ENCODE measurements at places on chromosomes 3 and 15.

- DNase-seq, result no peak
Observed at GRCh38 chr3:45472795-45473194, 84.4 kb downstream of the LARS2 start.

- DNase-seq, result no peak
Observed at GRCh38 chr3:149356630-149357029, 20.8 kb downstream of the TM4SF1 start.

GRCh38 chr3:123795471-123796251, 88.5 kb downstream of the MYLK start:
- DNase-seq, result no peak

GRCh38 chr3:197368330-197368729, 69.9 kb upstream of the DLG1 start:
- DNase-seq, result no peak

DNA sequence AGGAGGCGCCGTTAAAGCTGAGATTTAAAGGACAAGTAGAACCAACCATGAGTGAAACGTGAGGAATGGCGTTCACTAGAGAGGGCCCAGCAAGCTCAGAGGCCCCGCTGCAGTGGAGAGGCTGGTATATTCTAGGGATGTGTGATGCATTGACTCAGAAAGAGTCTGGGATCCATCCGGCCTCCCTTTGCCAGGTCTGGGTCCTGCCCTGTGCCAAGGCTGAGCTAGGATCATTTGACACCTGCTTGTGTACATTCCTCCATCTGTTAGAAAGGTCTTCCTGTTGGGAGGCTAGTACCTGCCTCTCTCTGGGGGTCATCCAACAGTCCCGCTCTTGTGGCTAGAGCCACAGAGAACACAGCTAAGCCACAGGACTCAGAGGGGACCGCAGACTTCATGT, 28.4 kb downstream of the CA12 start:
- no peak for DNase-seq

DNA sequence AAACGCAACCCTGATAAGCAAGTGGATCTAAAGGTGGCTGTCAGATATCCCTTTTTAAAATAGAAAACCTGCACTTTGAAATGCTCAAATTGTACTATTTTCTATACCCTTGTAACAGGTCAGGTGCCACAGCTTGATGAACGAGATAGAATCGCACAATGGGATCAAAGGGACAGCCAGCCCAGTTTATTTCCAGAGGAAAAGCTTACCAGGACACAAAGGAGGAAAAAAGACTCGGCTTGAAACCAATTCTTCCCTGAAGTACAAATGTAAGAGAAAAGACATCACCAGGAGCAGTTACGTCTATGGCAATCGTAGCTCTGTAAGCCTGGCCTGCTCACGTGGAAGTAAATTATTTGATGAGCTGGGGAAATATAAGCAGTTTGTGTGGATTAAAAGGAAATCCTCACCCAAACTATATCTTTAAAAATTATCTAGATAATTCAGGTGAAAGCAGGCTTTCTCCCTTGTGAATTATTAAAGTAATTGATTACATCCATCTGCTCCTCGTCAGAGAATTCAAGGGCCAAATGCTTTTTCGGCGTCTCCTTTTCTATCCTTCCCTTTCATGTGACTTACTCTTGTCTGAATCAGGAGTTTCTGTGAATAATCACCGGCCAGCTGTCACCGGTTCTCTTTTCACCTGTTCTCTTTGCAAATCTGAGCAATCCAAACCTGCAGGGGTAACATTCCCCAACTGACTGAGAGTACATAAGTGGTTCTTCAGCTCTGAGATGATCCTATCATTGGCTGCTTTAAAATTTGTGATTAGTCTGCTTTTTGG, 339.2 kb upstream of the ONECUT1 start:
- DNase-seq, result no peak

DNA sequence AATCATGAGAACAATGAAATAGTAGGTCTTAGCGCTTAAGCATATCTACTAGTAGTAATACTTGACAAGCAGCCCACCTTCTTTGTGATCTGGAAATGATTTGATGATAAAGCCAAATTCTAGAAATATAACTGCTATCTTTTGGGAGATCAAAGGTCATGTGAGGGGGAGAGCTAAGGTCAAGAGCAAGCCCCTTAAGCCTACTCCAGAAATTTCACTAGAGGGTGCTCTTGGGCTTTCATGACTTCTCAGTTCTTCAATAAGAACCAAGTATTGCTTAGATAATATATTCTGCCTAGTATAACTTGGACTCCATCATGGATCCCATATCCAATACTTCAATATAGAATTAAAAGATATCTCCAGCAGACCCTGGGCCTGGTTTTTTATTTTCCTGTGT, 319.6 kb downstream of the ZBTB20 start:
- no peak for DNase-seq

DNA sequence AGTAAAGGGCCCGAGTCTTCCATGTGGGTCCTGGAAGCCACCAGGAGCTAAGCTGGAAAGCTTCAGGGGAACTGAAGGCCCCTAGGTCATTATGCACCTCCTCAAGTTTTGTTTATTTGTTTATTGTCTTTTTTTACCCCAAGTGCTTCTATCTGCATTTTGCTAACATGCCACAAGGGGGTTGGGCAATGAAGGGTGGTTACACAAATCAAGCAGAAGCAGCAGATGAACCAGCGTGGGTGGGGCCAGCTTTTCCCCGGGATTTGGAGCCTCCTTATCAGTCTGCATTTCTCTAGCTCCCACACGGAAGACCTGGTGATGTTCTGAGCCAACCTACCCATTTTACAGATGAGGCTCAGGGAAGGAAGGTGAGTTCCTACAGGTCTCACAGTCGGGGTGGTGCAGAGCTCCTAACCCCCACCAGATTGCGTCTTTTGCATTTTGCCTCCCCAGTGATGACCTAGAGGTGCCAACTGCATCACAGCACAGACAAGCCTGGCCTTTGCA, 16.8 kb downstream of the TMC3 start:
- DNase-seq, result no peak

DNA sequence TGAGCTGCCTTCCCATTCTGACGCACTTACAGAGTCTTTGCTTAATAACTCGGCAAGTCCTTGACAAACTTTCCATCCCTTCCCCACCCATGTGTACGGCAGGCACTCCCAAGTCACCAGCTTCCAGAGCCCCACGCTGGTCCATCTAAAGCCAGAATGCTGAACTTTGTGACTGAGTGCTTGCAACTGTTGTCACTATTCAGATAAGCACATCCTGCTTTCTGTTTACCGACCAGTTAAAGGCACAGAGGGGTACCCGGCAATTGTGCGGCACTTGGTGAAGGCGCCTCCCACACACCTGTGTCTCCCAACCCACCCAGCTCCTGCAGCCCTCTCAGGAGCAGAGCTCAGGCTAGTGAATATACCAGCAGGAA, 430.6 kb downstream of the FOXP1 start:
- no peak for DNase-seq

- DNase-seq, result no peak
Observed at GRCh38 chr3:24155276-24155675, 210.2 kb downstream of the NR1D2 start.

GRCh38 chr3:3633761-3634160, 165.5 kb upstream of the LRRN1 start:
- no peak for DNase-seq

- no peak for DNase-seq
Observed at GRCh38 chr3:188217011-188217463, 63.1 kb downstream of the LPP start.

- DNase-seq, result no peak
Observed at GRCh38 chr15:38996111-38996631, 431.6 kb upstream of the RASGRP1 start.

DNA sequence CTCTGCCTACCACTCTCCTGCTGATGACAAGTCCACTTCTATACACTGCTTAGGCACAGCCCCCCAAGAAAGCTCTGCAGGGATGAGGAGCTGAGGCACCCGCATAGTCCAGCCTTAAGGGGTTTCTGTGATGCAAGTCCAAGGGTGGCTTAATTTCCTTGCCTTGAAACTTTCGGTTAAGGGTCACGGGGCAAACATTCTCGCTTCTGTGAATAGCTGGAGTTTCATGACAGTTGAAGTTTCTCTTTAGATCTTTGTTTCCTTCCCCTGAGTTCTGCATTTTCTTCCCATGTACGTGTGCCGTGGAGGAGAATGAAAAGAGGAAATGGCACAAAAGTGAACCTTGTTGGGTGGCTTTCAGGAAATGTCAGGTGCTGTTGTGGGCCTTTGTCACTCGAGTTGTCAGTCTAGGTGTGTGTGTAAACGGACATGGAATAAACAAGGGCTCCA, 7.0 kb downstream of the GPR160 start:
- no peak for DNase-seq
